ENCODE measurements at places on chromosomes 16 and 17.

DNA sequence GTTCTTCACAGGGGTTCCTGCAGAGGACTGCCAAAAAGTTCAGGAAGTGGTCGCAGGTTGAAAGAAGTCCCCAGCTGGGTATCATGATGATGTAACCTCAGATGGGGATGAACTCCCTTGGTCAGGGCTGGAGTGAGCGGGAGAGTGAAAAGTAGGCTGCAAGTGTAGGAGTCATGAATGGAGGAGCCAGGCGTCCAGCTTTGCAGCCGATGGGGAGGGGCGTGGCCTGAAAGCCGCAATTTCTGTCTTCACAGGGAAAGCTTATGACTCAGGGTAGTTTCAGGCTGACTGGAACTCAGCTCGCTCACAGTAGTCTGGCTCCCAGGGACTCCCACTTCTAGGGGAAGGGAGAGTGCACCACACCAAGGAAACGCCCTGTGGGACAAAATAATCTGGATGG, 70.0 kb upstream of the HS3ST3A1 start:
- DNase-seq: no peak

DNA sequence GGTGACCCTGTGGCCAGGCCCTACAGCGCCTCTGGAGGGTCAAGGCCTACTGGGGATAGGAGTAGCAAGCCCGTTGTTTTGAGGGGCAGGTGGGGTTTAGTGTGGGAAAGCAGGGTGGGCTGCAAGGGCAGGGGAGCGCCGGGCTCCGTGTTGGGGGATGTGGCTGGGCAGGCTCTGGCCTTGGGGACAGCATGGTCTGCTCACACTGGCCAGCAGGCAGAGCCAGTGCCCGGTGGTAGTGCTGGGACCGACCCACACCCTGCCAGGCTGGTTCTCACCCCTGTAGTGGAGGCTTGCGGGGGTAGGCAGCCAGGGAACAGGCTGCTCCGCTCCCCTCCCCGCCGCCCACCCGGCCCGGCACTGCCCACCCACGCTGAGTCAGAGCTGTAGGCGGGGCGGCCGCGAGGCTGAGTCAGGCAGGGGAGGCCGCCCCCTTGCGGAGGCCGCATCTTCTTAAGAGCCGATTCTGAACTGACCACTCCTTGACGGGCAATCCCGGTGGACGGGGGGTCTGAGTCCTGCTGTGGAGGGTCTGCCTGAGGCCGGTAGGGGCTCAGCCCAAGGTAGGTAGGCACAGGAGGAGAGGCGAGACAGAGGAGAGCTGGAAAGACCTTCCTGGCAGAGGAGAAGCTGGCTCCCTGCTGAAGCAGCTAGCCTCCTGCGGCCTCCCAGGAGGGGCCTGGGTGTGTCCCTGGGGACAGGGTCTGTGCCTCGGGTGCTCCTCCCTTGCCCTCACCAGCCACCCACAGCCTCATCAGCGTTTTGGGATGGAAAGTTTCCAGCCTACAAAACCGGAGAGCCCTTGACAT, 62.4 kb downstream of the BAIAP2 start:
- no peak for DNase-seq

DNA sequence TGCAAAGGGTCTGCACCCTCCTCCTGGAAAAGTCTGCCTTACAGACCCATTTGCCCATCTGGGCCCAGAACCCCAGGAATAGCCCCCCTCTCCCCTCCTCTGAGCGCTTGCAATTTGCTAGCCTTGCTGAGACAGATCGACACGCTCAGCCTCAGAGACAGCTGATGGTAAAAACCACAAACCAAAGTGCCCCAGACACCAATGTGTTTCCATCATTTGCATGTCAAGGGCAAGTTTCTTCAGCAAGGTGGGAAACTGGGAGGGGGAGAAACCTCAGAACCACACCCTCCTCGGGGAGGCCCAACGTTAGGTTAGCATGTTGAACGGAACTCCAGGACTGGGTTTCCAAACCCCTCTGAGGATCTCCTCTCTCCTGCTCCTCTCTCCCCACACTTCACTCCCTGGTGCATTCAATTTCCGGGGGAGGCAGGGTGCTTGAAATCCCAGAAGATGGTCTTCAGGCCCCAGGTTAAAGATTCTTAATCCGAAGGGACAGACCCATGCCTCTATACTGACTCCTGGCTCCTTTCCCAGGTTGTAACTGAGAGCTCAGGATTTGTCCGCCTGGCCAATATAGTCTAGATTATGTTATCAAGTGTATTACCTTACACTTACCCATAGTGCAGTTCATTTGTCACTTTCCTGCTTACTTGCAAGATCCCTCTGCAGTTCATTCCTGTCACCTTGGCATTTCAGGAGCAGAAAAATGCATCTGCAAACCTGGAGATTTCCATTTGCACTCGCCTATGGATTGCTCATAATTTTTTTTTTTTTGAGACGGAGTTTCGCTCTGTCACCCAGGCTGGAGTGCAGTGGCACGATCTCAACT, 1.3 kb upstream of the CUEDC1 start:
- no peak for DNase-seq

DNA sequence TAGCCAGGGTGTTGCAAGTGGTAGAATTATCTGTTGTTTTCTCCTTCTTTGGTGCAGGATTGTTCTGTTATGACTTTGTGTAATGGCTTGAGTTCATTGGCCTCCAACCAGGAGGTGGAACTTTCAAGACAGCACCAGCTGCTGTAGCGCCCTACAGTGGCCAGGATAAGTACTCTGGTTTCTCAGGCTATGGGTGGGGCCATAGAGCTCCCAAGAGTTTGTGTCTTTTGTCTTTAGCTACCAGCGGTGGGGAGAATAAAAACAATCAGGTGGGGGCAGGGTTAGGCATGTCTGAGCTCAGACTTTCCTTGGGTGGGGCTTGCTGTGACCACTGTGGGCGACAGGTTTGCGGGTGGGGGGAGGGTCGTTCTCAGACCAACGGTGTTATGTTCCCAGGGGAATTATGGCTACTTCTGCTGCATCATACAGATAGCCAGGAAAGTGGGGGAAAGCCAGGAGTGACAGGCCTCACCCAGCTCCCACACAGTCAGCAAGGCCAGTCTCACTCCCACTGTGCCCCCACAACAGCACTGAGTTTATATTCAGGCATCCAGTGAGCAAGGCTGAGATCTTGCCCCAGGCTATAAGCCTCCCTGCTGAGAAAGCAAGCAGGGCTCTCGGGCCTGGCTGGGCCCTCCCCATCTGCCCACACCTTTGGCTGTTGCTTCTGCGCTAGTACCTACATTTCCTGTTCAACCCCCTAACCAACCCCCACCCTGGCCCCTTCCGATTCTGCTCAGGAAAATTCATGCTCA, 15.4 kb downstream of the ABCA10 start:
- DNase-seq: no peak

- peak; percentile 42 for DNase-seq
These were observed 22.5 kb upstream of the IRX6 start for GRCh38 chr16:55301385-55302008.

- DNase-seq: no peak
These were observed 2.1 kb downstream of the HCRT start for GRCh38 chr17:42182927-42183734.

GRCh38 chr16:12474806-12475410, 328.8 kb downstream of the CPPED1 start:
- no peak for DNase-seq

Data from HL-60 (cell line).